ENCODE measurements at places on chromosomes 4 and X.

GRCh38 chr4:176031922-176032321 is 33.7 kb upstream of the WDR17 start:
- DNase-seq, result no peak

GRCh38 chrX:45769761-45770582 is 569.3 kb upstream of the DIPK2B start:
- no peak for DNase-seq

- no peak for DNase-seq
Measured at GRCh38 chrX:20205927-20206708, 60.6 kb downstream of the RPS6KA3 start.

GRCh38 chrX:39439906-39440798 is 638.9 kb downstream of the MID1IP1 start:
- no peak for DNase-seq

DNA sequence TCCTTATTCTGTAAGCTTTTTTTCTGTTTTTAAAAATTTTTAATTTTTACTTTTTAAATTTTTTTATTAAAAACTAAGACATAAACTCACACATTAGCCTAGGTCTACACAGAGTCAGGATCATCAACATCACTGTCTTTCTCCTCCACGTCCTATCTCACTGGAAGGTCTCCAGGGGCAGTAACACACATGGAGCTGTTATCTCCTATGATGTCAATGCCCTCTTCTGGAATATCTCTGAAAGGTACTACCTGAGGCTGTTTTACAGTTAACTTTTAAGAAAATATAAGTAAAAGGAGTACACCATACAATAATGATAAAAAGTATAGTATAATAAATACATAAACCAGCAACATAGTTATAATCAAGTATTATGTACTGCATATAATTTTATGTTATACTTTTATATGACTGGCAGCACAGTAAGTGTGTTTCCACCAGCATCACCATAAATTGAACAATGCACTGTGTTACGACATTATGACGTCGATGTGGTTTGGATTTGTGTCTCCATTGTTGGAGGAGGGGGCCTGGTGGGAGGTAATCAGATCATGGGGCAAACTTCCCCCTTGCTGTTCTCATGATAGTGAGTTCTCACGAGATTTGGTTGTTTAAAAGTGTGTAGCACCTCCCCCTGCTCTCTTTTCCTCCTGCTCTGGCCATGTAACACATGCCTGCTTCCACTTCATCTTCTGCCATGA is 21.3 kb downstream of the IL15 start:
- DNase-seq, result no peak

DNA sequence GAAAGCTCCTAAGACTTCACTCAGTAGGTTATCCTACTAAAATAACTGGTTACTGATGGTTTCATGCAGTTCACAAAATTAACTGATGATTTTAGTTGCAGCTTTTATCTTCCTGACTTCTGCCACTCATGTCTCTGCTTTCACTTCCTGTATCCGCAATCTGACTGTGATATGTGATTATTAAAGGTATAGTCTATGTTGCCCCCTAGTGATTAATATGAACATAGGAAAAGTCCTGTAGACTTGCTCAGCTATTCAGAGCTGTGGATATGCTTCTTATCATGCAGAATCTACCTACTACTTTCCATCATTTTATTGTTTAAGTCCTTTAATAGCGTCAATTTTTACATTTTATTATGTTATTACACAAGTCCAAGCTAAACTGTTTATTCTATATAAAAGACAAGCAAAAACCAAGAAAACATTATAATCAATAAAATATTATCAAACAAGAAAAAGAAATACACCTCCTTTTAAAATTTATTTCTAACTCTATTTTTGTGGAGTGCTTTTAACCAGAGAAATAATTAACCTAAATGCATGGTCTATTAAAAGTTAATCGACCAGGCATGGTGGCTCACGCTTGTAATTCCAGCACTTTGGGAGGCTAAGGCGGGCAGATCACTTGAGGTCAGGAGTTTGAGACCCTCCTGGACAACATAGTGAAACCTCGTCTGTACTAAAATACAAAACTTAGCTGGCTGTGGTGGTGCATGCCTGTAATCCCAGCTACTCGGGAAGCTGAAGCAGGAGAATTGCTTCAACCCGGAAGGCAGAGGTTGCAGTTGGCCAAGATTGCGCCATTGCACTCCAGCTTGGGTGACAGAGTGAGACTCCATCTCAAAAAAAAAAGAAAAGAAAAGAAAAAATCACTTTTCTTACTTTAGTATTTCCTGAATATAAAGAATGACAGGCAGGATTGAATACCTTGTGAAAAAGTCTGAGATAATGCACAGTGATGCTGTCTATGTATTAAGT is 40.4 kb upstream of the TLR2 start:
- peak; percentile 47 for DNase-seq

DNA sequence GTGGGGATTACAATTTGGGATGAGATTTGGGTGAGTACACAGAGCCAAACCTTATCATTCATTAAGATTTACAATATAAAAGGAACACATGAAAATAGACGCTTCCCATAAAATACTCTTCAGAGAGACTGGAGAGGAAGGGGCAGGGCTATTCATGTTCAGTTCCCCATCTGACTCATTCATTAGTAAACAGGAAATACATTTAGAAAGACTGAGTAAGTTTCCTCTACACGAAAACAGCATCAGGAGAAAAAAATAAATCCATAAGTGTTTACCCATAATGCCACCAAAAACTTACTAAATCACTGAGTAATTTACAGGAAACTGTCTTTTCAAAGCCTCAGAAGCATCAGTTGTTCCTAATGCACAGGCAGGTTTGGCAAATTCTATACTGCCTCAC is 255.4 kb upstream of the CXorf51A start:
- no peak for DNase-seq

- DNase-seq, result no peak
Measured at GRCh38 chrX:32662516-32662915, 548.8 kb downstream of the DMD start.

DNA sequence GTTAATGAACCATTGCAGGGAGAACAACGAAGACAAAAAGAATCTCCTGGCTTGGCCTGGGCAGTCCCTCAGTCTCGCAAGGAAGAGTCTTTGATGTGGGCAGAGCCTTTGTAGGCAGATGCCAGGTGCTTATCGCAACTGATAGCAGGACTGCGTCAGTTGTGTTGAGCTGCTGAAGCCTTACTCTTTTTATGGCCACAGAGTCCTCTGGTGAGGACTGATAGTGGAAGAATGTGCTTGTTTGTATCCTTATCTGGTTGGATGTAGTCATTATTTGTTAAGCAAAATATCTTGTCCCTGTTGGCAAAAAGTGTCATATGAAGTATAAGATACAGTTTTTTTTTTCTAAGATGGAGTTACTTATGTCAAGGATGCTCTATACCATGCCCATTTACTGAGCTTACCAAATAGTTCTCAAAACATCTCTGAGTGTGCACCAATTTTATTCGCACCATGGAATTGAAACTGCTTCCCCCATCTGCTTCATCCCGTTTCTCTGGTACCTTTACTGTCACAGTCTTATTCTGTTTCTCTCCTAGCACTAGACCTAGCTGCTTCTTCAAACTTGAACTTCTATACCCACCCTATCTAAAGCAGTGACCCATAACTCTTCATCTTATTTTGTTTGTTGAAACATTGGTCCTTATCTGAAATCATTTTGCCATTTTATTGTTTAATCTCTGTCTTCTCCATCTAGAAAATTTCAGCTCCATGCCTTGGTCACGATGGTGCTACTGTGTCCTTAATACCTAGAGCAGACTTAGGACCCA is 47.0 kb upstream of the SPRY1 start:
- DNase-seq, result no peak

- DNase-seq, result no peak
Measured at GRCh38 chr4:148166132-148166591, 276.1 kb downstream of the NR3C2 start.

GRCh38 chr4:183550345-183551093 is 45.7 kb downstream of the ING2 start:
- DNase-seq, result no peak

- no peak for DNase-seq
Measured at GRCh38 chrX:10756441-10756840, 136.1 kb upstream of the MID1 start.

DNA sequence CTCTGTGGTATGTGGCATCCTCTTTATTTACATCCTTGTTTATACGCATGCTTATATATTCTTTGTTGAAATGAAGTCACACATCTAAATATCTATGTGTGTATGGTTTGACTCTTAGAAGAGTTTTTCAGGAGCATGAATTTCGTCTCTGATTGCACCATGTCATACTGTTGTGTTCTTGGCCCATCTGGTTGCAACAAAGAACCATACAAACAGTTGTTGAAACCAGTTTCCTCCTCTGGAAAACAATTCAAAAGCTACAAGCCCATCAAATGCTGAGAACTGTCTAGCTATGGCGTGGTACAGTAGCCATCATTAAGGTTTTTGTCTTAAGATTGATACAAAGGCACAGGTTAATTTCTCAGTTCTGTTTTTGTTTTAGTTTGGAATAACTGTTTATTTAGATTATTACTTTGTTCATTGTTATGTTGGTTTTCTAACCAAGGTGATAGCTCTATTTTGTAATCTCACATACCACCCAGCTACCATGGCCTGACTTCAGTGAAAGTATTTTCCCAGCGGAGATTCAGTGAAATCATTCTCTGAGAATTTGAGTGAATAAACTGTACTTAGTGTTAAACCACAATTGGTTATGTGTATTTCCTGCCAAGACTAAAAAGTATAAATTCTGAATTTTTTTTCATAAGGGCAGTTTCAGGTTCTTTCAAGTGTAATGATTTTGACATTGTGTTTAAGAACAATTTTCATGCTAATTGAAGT is 91.0 kb downstream of the ARHGAP24 start:
- no peak for DNase-seq

DNA sequence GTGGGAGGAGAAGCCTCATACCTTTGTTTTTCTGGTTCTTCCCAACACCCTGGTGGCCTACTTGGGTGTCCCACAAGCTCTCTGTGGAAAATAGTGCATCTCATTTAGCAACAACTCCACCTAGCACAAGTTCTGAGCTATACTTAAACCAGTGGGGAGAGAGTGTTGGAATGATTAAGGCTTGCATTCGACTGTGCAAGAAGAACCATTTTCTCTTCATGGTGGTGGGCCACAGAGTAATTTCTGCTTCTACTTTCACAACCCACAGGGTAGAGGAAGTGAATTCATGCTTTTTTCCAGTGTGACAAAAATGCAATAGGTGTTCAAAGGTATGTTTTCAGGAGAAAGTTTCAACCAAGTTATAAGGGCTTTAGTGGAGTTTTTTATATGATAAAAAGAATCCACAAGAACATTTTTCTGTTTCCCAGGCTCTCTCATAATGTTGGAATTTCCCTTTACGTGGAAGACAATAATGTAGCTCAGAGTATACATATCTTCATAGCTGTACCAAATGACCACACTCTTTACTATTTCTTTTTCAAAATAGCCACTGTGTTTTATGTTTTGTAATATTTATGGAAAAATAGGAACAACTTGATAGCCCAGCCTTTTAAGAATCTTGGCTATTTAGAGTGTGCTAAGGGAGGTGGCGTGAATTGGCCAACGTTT is 80.3 kb upstream of the HHIP start:
- DNase-seq, result no peak

GRCh38 chr4:57219431-57219830 is 109.2 kb upstream of the IGFBP7 start:
- DNase-seq, result no peak

DNA sequence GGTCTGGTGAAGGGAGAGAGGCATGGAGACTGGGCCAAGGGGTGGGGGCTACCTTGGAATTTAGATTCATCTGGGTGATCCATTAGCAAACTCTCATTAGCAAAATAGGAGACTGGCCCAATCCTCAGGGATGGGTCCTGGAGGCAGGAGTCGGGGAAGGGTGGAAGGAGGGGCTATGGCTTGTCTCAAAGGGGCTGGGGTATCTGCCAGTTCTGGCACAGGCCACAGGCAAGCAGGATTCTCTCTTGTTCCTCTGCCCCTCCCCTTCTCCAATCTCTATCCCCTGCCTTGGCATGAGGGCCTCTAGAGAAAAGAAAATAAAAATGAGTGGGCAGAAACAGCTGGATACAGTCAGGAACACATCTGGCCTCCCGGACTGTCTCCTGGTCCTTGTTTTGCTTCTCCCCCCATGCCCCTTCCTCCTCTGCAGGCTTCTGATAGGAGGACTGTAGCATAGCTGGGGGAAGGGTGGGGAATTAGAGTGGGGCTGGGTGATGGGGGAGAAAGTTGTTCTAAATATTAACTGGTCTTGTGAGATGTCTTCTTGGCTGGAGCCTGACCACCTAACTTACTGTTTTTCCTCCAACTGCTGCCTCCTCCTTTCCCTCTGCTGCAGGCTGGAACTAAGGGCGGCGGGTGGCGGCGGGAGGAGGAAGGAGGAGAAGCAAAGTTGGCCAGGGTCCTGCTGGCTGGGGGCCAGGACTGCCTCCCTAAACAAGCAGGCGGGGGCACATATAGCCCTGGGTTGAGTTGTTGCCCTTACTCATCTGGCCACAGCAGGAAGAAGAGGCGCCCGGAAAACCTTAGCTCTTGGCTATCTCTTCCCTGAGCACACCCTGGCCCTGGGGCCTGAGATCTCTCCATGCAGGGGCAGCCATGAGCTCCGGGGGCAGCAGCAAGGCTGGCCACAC is 53.3 kb upstream of the LAS1L start:
- DNase-seq, result peak; percentile 31

- DNase-seq, result no peak
Measured at GRCh38 chrX:45862801-45863200, 662.1 kb upstream of the DIPK2B start.

- no peak for DNase-seq
Measured at GRCh38 chr4:56303921-56304320, 83.4 kb downstream of the AASDH start.

- no peak for DNase-seq
Measured at GRCh38 chr4:71211748-71212147, 127.1 kb upstream of the SLC4A4 start.

GRCh38 chr4:14269824-14270223 is 642.3 kb upstream of the BOD1L1 start:
- no peak for DNase-seq

GRCh38 chrX:132837126-132837525 is 121.3 kb downstream of the HS6ST2 start:
- DNase-seq, result no peak

GRCh38 chr4:78197947-78198346 is 140.8 kb downstream of the FRAS1 start:
- no peak for DNase-seq

- no peak for DNase-seq
Measured at GRCh38 chrX:24870143-24870542, 145.6 kb downstream of the ARX start.

DNA sequence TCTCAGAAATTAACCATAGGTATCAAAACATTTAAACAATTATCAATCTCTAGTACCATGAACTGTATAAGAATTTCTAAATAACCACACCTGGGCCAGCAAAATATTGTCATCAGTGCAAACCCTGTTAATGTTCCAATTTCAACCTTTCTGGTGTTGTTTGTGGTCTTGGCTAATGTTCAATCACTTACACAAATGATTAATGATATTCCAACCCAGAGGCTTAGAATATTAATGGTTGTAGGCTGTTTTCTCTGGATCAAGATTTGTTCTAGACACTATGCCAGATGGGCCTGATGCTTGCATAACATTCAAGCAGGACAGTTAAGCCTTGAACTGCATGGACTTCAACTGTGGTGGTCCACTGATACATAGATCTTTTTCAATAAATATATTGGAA is 69.1 kb downstream of the HS3ST1 start:
- no peak for DNase-seq

Measured in COR-L47 (cell line).